ENCODE measurements at places on chromosomes 7 and 10. TPM values are rescaled to one million over a fixed set of nuclear protein-coding genes. Genes with fewer than 3 reads are reported as not detected.

GRCh38 chr10:91127341-91128082, 93.0 kb upstream of the PCGF5 start:
- no peak for DNase-seq

GRCh38 chr7:2982831-2983230, 60.8 kb downstream of the CARD11 start:
- DNase-seq, result no peak

DNA sequence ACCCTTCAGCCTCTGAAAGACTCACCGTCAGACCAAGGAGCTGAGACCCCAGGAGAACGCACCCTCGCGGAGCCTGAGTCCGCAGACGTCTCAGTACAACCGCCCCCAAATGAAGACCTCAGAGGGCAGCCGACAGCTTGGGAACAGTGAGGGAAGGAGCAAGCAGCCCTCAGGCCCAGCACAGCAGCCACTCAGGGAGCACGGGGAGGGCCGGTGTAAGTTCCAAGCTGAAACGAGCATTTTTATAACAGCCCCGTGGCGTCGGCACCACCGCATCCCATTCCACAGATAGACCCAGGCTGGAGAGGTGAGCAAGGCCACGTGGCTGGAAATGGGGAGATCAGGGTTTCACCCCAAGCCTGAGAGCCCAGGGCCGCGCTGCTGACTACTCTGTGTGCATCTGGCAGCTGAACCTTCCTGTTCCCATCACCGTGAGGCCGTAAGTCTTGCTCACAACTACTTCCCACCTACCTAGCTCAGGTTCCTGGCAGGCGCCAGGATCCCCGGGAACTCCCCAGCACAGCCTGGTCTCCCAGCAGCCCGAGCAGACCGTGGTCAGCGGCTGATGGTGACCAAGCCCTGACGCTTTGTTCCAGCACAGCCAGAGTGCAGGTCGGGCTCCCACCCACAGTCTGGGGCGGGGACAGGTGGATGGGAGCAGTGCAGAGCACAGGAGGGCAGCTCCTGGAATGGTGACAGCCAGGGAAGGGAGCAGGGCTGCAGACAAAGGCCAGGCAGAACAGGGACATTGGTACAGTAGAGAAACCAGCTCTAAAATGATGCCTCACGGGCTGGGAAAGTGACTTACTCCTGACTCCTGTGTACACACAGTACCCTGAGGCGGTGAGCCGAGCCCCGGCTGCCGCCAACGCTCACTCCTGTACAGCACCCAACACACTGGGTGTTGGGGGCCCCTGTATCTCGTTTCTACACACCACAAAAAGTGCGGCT, 6.1 kb upstream of the NOM1 start:
- DNase-seq, result no peak

DNA sequence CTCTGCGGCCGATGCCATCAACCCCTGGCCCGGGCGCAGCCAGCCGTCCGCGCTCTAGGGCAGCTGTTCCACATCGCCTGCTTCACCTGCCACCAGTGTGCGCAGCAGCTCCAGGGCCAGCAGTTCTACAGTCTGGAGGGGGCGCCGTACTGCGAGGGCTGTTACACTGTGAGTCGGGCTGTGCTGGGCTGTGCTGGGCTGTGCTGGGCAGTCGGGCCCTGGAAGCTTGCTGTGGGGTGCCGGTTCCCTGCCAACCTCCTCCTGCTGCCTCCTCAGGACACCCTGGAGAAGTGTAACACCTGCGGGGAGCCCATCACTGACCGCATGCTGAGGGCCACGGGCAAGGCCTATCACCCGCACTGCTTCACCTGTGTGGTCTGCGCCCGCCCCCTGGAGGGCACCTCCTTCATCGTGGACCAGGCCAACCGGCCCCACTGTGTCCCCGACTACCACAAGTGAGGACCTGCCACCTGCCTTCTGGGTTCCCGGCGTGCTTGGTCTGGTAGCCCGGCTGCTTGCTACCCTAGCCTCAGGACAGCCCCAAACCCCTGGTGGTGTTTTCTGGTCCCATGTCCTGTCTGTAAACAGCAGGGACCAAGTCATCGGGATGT, 7.5 kb downstream of the ZYX start:
- DNase-seq, result no peak

- no peak for DNase-seq
These were observed 55.0 kb upstream of the VWDE start for GRCh38 chr7:12458520-12459131.

GRCh38 chr10:99329304-99329553, at the start of gene CNNM1:
CNNM1 (plus strand) TSS chr10:99329356; CDS start chr10:99329388, 32 bp downstream.
- DNase-seq, result no peak

- DNase-seq, result no peak
These were observed 16.8 kb downstream of the GTF2IRD1 start for GRCh38 chr7:74470504-74470903.

- DNase-seq, result no peak
These were observed 115.5 kb upstream of the CALCR start for GRCh38 chr7:93690021-93690420.

DNA sequence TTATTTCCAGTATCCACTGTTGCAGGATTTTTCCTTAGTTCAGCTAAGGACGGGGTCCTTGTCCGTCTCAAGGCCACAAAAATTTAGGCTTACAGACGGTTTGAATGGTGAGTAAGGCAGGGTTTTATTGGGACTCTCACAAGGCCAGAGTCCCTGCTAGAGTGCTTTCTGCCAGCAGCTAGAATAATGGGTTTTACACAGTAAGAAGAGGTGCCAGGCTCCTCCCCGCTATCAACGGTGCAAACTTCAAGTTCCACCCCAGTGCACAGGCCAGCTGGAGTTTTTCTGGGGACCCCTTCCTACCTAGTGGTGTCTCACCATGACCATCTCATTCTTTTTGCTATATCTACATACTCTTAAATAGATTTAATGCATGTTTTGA, 198.5 kb upstream of the KCTD7 start:
- no peak for DNase-seq

DNA sequence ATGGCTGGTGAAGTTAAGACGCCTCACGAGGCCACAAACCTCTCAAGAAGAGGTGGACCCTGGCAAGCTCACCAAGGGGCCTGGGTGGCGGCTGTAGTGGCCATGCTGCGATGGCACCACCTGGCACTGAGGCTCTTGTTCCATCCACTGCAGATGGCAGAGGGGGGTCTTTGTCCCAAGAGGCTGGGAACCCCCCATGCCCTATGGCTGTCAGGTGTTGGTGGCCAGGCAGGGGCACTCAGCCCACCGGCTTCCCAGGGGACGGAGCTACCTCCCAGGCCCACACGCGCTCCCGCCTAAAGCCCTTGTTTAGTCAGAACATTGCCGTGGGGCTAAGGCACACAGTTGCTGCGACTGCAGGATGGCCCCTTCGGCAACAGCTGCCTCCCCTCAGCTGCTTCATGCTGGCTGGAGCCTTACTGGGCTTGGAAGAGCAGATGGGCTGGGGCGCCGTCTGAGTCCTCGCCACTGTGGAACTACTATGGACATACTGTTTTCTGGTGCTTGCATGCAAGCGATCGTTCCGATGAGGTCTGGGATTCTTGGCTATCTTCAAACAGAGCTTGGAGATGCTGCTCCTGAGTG, 46.8 kb downstream of the DPYSL4 start:
- DNase-seq, result no peak

DNA sequence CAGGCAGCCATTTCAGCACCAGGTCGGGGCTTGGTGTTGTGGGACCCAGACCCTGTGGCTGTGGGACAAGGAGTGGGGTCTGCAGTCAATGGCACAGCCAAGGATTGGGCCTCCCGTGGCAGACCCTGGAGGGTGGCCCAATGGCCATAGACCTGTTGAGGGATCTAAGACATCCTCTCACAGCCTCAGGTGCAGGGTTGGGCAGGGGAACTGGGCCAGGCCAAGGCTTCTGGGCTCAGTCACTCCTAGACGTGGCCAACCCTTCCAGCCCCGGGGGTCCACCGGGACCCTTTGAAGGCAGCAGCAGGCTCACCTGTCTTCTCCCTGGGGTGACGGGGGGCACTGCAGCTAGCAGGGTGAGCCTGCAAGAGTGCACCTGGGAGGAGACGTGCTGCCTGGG, 45.7 kb upstream of the DPYSL4 start:
- peak; percentile 66 for DNase-seq

GRCh38 chr10:128125416-128125943, 743 bp downstream of the MKI67 start:
- no peak for DNase-seq

Gene LIPA
- polyA plus RNA-seq, result 22.1 TPM

Gene SLC25A13
- polyA plus RNA-seq, result 13.8 TPM

Gene CCL24
- polyA plus RNA-seq, result not detected

Gene MRLN
- polyA plus RNA-seq, result not detected

Gene AKR1E2
- polyA plus RNA-seq, result 1.8 TPM

Gene ERVW-1
- not detected for polyA plus RNA-seq

Gene CCNJ
- 1.3 TPM for polyA plus RNA-seq

Gene IDI2
- 0.19 TPM for polyA plus RNA-seq

Gene FEZF1
- not detected for polyA plus RNA-seq
